ENCODE measurements at places on chromosomes 16 and 17. TPM values are rescaled to one million over a fixed set of nuclear protein-coding genes. Genes with fewer than 3 reads are reported as not detected.

DNA sequence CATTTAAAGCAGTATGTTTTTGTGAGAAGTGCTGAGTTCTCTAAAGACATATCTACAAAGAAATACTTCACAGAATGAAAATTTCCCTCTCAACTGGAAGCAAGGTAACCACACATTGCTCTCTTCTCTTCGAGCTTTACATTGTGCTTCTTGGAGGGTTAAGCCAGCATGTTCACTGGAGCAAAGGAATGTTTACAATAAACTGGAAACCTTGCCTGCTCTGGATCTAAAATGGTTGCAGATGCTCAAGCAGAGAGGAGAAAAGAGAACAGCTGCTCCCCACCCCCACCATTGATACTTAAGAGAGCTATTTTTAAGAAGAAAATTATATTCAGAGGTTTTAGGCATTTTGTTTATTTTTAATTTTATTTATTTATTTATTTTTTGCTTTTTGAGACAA lies 213.1 kb downstream of the CEP112 start:
- H3K4me1 ChIP-seq = no peaks in the 10 kb centered on the region
- no peak for DNase-seq
- no peak overlapping the region for H3K4me3 ChIP-seq
- no peak overlapping the region for H3K27ac ChIP-seq
- no peaks in the 10 kb centered on the region for H3K36me3 ChIP-seq
- H3K27me3 ChIP-seq = no peaks in the 10 kb centered on the region

Gene KRTAP9-4
- total RNA-seq = not detected

GRCh38 chr17:6574687-6575595 lies 18.6 kb upstream of the PITPNM3 start:
- H3K27me3 ChIP-seq = no peaks in the 10 kb centered on the region
- H3K27ac ChIP-seq = no peak overlapping the region
- DNase-seq = no peak
- H3K4me3 ChIP-seq = no peak overlapping the region

DNA sequence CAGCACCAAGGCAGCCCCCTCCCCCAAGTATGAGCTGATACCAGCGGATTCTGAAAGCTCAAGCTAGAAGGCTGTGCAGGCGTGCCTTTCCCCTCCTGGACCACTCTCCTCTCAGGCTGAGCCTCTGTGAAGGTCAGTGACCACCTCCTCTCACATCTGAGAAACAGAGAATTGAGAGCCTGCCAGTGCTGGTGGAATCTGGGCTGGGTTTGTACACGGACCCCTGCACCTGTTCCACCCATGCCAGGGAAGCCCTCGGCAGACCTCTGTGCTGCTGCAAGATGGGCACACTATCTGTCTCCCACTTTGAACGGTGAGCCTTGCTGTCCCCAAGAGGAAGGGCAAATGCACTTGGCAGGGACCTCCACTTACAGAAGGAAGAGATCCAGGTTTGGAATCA lies 54.7 kb upstream of the SDK2 start:
- no peaks in the 10 kb centered on the region for H3K27me3 ChIP-seq
- DNase-seq = no peak
- no peak overlapping the region for H3K27ac ChIP-seq
- H3K36me3 ChIP-seq = no peaks in the 10 kb centered on the region
- no peaks in the 10 kb centered on the region for H3K4me1 ChIP-seq

GRCh38 chr16:17526956-17527937 lies 56.5 kb upstream of the XYLT1 start:
- H3K4me3 ChIP-seq = no peak overlapping the region
- H3K27ac ChIP-seq = no peak overlapping the region
- H3K4me1 ChIP-seq = no peaks in the 10 kb centered on the region
- no peaks in the 10 kb centered on the region for H3K27me3 ChIP-seq
- no peak for DNase-seq

Gene RRAD
- 0.88 TPM for total RNA-seq
